ENCODE measurements at places on chromosomes 16 and 17.
A peak's percentile ranks its signal among the peaks of the same experiment; 100 is the strongest.

GRCh38 chr17:77410470-77410869 is 269.7 kb downstream of the SEC14L1 start:
- no peak for DNase-seq

GRCh38 chr17:78925662-78926555 is 722 bp upstream of the TIMP2 start:
- DNase-seq, result peak; percentile 70

- no peak for DNase-seq
Measured at GRCh38 chr17:38403491-38403890, 24.8 kb upstream of the ARHGAP23 start.

GRCh38 chr16:19698480-19699465 is 19.3 kb downstream of the KNOP1 start:
- DNase-seq, result no peak
